ENCODE measurements at places on chromosomes 4 and X.

GRCh38 chrX:42515939-42516338 is 262.0 kb downstream of the PPP1R2C start:
- no peak overlapping the region for H3K27ac ChIP-seq
- no peaks in the 10 kb centered on the region for H3K4me1 ChIP-seq
- H3K36me3 ChIP-seq, result no peaks in the 10 kb centered on the region

- no peaks in the 10 kb centered on the region for H3K36me3 ChIP-seq
- DNase-seq, result peak; percentile 13
- peaks cover 10% of the 10 kb centered on the region for H3K27me3 ChIP-seq
- H3K27ac ChIP-seq, result peak overlapping the region; percentile 67
- H3K4me3 ChIP-seq, result peak overlapping the region; percentile 7
Measured at GRCh38 chr4:142845293-142846107, 601 bp downstream of the INPP4B start.

DNA sequence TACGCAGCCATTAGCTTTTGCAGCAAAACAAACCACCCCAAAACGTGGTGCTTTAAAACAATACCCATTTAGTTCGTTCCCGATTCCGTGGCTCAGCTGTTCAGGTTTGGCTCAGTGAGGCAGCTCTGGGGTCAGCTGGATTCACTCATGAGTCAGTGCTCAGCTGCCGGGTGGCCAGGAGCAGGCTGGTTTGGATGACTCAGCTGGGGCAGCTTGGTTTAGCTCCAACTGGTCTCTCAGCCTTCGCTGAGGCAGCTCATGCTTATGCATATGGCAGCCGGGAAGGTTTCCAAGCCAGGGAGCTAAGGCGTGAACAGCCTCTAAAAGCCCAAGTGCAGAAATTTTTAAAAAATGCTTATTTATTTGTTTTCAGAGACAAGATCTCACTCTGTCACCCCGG is 13.3 kb upstream of the CD99 start:
- DNase-seq, result peak; percentile 53
- no peaks in the 10 kb centered on the region for H3K27me3 ChIP-seq
- H3K27ac ChIP-seq, result peak overlapping the region; percentile 24
- H3K36me3 ChIP-seq, result no peaks in the 10 kb centered on the region

DNA sequence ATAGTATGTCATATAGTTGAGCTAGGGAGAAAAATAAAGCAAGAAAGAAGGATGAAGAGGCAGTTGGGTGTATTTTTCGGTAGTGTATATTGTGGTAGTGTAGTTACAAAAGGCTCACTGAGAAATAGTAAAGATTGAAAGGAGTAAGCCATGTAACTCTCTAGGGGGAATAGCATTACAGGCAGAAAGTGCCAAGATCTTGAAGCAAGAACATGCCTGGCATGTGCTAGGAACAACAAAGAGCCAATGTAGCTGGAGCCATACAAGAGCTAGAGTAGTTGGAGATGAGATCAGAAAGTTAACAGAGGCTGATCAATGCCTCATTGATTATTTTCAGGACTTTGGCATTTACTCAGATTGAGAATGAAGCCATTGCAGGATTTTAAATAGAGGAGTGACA is 3.0 kb downstream of the ABCE1 start:
- no peaks in the 10 kb centered on the region for H3K27me3 ChIP-seq
- H3K36me3 ChIP-seq, result peaks cover 9% of the 10 kb centered on the region
- DNase-seq, result no peak
- no peak overlapping the region for H3K4me3 ChIP-seq

DNA sequence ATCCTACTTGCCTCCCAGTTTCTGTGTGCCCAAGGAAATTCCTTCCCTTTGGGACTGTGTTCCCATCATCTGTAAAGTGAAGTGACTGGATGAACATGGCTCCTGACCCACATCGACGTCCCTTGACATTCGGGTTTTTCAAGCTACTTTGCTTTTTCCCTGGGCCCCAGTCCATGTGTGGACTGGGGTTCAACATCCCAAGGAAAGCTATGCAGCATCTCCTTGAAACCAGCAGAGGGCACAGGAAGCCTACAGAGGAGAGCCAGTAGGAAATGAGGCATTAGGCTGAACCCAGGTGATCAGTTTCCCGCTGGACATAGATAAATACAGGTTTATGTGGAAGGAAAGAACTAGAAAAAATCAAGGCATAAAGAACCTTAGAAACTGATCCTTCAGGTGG is 145.1 kb upstream of the ARHGEF9 start:
- DNase-seq, result no peak
- no peaks in the 10 kb centered on the region for H3K4me1 ChIP-seq
- no peak overlapping the region for H3K4me3 ChIP-seq
- no peak overlapping the region for H3K27ac ChIP-seq
- H3K27me3 ChIP-seq, result no peaks in the 10 kb centered on the region
- no peaks in the 10 kb centered on the region for H3K36me3 ChIP-seq

- H3K4me3 ChIP-seq, result no peak overlapping the region
- no peaks in the 10 kb centered on the region for H3K36me3 ChIP-seq
- no peaks in the 10 kb centered on the region for H3K4me1 ChIP-seq
- H3K27me3 ChIP-seq, result no peaks in the 10 kb centered on the region
Measured at GRCh38 chrX:42485601-42486000, 292.4 kb downstream of the PPP1R2C start.

DNA sequence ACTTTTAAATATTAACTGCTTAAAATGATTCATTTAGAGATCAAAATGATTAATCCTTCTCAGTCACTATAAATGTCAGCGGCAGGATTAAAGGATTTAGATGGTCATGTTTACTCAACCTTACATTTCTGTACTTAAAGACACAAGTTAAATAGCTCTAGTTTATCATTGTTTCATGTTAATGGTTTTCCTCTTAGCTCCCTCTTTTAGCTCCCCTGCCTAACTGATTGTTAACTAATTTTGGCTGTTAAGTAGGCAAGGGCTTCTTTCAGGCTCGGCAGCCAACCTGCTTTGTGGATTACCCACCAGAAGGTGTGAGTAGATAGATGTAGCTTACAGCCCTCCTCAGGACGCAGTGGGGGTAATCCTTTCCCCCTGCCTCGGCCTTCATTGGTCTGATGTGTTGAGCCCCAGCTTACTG is 96.0 kb downstream of the TENM3 start:
- no peak overlapping the region for H3K27ac ChIP-seq
- no peaks in the 10 kb centered on the region for H3K27me3 ChIP-seq
- H3K36me3 ChIP-seq, result no peaks in the 10 kb centered on the region

- no peaks in the 10 kb centered on the region for H3K4me1 ChIP-seq
- H3K36me3 ChIP-seq, result no peaks in the 10 kb centered on the region
- peak overlapping the region; percentile 35 for H3K27ac ChIP-seq
- no peak for DNase-seq
- no peaks in the 10 kb centered on the region for H3K27me3 ChIP-seq
Measured at GRCh38 chrX:133402042-133402453, 13.2 kb downstream of the GPC4 start.

GRCh38 chrX:95626748-95627147 is 1057.9 kb upstream of the DIAPH2 start:
- H3K36me3 ChIP-seq, result no peaks in the 10 kb centered on the region
- H3K27ac ChIP-seq, result no peak overlapping the region
- no peak for DNase-seq

GRCh38 chr4:16993956-16994840 is 95.8 kb upstream of the LDB2 start:
- no peaks in the 10 kb centered on the region for H3K36me3 ChIP-seq
- H3K4me1 ChIP-seq, result no peaks in the 10 kb centered on the region
- no peak overlapping the region for H3K27ac ChIP-seq
- H3K4me3 ChIP-seq, result no peak overlapping the region

GRCh38 chrX:15546745-15547144 is 46.1 kb downstream of the BMX start:
- no peaks in the 10 kb centered on the region for H3K36me3 ChIP-seq
- no peaks in the 10 kb centered on the region for H3K27me3 ChIP-seq
- H3K4me1 ChIP-seq, result no peaks in the 10 kb centered on the region
- no peak overlapping the region for H3K27ac ChIP-seq

GRCh38 chrX:97685753-97686152 is 802.0 kb downstream of the RPA4 start:
- no peaks in the 10 kb centered on the region for H3K4me1 ChIP-seq
- no peak overlapping the region for H3K27ac ChIP-seq
- H3K4me3 ChIP-seq, result no peak overlapping the region
- DNase-seq, result no peak
- no peaks in the 10 kb centered on the region for H3K27me3 ChIP-seq

GRCh38 chr4:154478547-154478946 is 13.1 kb downstream of the DCHS2 start:
- no peaks in the 10 kb centered on the region for H3K4me1 ChIP-seq
- H3K27ac ChIP-seq, result no peak overlapping the region
- H3K27me3 ChIP-seq, result no peaks in the 10 kb centered on the region

GRCh38 chr4:55398461-55398860 is 2.7 kb downstream of the TMEM165 start:
- H3K4me1 ChIP-seq, result peaks cover 33% of the 10 kb centered on the region
- H3K4me3 ChIP-seq, result peak overlapping the region; percentile 99
- no peaks in the 10 kb centered on the region for H3K27me3 ChIP-seq
- no peaks in the 10 kb centered on the region for H3K36me3 ChIP-seq

- no peak for DNase-seq
- H3K27me3 ChIP-seq, result no peaks in the 10 kb centered on the region
- no peaks in the 10 kb centered on the region for H3K36me3 ChIP-seq
- no peak overlapping the region for H3K4me3 ChIP-seq
- no peak overlapping the region for H3K27ac ChIP-seq
Measured at GRCh38 chr4:121562811-121563210, 134.0 kb downstream of the ANXA5 start.

GRCh38 chr4:184259866-184260265 is 42.2 kb upstream of the ENPP6 start:
- peaks cover 5% of the 10 kb centered on the region for H3K4me1 ChIP-seq
- no peak overlapping the region for H3K27ac ChIP-seq
- no peak for DNase-seq

DNA sequence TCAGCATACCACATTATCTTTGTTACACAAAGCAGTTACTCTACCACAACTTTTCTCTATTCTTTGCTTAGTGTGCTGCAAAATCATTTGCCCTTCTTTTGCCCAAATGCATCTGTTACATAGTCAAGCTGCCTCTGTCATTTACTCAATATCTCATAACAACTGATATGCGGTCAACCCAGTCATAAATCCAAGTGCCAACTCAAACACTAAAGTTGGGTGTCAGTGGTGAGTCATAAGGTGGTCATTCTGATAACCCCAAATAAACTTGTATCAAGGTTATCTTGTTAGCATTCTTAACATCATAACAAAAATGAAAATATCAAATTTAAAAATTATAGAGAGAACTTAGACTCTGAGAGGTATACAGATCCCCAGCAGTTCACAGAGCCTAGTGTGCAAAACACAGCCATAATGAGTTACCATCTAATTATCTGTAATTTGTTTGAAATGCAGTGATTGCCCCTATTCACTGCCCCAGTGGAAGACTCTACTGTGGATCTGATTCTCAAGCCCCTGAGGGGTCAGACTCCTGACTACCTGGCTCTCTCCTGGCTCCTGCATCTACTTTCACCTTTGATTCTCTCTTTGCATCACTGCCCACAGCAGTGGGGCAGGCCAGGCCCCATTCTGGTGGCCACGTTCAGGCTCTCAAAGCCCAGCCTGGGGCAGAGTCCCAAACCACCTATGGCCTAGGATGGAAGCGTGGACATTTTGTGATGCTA is 29.2 kb downstream of the TBC1D9 start:
- no peaks in the 10 kb centered on the region for H3K36me3 ChIP-seq
- H3K27ac ChIP-seq, result no peak overlapping the region
- no peak for DNase-seq
- H3K27me3 ChIP-seq, result no peaks in the 10 kb centered on the region
- H3K4me3 ChIP-seq, result no peak overlapping the region

DNA sequence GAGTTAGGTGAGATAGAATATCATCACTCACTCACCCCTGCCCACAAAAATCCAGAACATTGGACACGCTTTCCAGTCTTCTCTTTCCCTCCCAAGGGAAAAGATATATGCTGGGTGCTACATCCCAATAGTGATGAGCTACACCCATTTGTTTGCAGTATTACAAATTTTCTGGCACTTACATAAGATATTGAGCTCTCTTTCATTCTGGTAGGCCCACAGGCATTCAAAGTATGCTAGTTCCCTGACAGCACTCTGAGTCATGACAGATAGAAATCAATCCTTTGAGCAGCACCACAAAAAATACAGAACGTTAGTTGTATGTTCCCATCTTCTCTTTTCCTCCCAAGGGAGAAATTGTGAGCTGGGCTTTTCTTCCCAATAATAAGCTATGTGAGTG is 477.6 kb upstream of the GRID2 start:
- H3K4me1 ChIP-seq, result no peaks in the 10 kb centered on the region
- no peak overlapping the region for H3K4me3 ChIP-seq
- no peaks in the 10 kb centered on the region for H3K27me3 ChIP-seq

- H3K27ac ChIP-seq, result no peak overlapping the region
- H3K36me3 ChIP-seq, result no peaks in the 10 kb centered on the region
- no peak for DNase-seq
- H3K27me3 ChIP-seq, result no peaks in the 10 kb centered on the region
- H3K4me3 ChIP-seq, result no peak overlapping the region
Measured at GRCh38 chr4:118284169-118284568, 68.6 kb downstream of the PRSS12 start.

- no peaks in the 10 kb centered on the region for H3K27me3 ChIP-seq
- no peaks in the 10 kb centered on the region for H3K4me1 ChIP-seq
- no peaks in the 10 kb centered on the region for H3K36me3 ChIP-seq
- no peak for DNase-seq
- no peak overlapping the region for H3K27ac ChIP-seq
- H3K4me3 ChIP-seq, result no peak overlapping the region
Measured at GRCh38 chrX:151702741-151703340, 7.6 kb downstream of the PRRG3 start.

DNA sequence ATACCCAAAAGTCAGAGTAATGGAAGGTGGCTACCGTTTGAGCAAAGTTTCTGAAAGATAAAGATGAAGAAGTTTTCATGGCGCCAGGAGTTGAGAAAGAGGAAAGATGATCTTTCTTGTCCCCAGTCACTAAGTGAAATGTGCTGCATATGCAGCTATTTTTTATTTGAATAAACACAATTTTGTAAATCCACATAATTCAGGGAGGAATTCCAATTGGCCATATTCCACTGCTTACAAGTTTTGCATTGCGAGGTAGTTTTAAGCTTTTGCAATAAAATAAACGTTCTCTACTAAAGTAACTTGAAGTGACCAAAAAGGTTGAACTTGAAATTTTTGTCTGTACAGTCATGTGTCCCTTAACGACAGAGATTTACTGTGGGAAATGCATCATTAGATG is 139.3 kb upstream of the VCX2 start:
- H3K27ac ChIP-seq, result no peak overlapping the region
- DNase-seq, result no peak
- no peaks in the 10 kb centered on the region for H3K36me3 ChIP-seq
- no peaks in the 10 kb centered on the region for H3K4me1 ChIP-seq
- H3K4me3 ChIP-seq, result no peak overlapping the region
- H3K27me3 ChIP-seq, result no peaks in the 10 kb centered on the region

DNA sequence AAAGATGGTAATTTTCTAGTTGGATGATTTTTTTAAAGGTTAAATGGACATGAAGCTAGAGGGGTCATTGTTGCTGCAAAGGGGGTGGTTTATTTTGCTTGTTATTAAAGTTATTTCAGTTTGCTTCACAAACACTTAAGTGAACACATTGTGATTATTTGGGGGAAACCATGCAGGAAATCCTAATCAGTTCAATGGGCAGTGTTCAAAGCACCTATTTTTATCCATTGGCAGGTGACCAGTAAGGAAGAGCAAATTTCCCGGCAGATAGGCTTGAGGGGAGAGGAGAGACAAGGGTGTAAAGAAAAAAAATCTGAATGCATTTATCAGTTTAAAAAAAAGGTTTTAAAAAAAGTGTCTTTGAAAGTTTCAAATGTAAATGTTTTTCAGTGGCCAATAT is 17.6 kb downstream of the GPR174 start:
- H3K27ac ChIP-seq, result no peak overlapping the region
- H3K4me3 ChIP-seq, result no peak overlapping the region
- H3K36me3 ChIP-seq, result no peaks in the 10 kb centered on the region
